ENCODE measurements at places on chromosomes 5 and 9.
A peak's percentile ranks its signal among the peaks of the same experiment; 100 is the strongest.

GRCh38 chr5:150349681-150350275 is 7.7 kb upstream of the TCOF1 start:
- DNase-seq: no peak

DNA sequence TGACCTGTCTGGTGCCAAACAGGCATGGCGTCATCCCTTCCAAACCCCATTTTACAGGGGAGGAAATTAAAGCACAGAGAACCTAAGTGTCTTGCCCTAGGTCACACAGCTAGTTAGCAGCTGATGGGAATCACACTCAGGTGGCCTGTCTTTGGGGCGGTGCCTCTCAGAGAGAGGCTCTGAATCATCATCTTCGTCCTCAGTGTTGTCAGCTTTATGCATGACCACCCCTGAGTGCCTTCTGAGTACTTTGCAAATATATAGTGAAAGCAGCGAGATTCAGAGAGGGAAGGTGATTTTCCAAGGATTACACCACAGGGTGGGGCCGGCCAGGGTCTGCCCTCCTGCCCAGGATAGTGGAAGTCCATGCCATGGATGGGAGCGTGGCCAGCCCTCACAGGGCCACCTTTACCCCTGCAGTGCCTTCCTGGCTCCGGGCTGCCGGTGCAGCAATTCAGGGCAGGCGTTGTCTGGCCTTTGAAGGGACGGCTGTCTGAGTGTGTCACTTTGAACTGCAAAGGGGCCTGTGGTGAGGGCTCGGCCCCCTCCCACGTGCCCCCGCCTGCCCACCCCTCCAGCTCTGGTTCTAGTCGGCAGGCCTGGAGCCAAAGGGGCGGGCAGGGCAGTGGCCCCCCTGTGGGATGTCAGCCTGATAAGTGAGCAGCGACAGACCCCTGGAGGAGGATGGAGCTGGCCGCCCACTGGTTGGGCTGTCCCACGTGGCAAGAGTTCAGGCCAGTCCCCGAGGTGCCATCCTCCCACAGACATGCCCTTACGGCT is 16.9 kb downstream of the LMX1B start:
- no peak for DNase-seq

GRCh38 chr9:104882086-104882485 is 45.9 kb downstream of the ABCA1 start:
- peak; percentile 14 for DNase-seq

GRCh38 chr5:76040806-76041205 is 42.4 kb upstream of the SV2C start:
- DNase-seq: no peak

DNA sequence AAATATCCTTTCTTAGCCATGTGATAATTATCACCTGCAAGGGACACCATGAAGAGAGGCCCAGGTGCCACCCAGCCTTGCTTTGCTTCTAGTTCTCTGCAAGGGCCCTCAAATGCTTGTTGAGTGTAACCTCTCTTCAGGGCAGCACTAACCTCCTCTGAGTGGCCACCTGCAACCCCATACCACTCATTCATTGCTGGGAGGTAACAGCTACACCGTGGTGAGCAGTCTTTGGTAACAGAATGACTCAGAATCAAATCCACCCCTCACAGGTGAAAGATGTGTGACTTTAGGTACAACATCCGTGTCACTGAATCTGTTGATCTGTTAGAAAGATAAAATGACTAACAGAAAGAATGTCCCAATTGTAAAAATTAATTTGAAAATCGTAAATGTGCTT is 365.1 kb upstream of the TRPC7 start:
- DNase-seq: no peak

DNA sequence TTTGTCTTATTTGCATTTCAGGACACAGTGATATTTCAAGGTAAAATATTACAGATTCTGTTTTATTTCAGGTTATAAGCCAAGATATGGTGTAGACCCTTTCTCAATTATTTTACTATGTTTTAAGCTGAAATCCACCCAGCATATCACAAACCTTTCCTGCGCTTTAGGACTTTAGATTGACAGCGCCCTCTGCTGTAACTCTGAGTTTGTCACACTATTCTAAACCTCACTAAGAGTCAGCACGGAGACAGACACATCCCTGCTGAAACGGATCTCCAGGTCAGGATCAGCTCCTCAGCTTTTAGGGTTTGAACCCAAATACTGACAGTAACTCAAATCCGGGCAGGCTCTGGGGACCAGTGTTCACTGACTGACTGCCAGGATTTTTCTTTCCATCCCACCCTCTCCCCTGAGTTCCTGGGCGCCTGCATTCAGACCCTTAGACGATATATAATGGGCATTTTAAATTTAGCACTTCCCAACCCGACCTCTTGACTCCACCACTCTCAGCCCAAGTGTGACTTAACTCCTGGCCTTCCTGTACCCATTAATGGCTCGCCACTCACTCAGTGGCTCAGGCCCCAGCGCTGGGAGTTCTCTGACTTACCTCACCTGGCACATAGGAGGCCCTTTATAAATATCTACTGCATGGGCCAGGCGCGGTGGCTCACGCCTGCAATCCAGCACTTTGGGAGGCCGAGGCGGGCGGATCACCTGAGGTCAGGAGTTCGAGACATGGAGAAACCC is 33.5 kb downstream of the TLX3 start:
- DNase-seq: peak; percentile 4

DNA sequence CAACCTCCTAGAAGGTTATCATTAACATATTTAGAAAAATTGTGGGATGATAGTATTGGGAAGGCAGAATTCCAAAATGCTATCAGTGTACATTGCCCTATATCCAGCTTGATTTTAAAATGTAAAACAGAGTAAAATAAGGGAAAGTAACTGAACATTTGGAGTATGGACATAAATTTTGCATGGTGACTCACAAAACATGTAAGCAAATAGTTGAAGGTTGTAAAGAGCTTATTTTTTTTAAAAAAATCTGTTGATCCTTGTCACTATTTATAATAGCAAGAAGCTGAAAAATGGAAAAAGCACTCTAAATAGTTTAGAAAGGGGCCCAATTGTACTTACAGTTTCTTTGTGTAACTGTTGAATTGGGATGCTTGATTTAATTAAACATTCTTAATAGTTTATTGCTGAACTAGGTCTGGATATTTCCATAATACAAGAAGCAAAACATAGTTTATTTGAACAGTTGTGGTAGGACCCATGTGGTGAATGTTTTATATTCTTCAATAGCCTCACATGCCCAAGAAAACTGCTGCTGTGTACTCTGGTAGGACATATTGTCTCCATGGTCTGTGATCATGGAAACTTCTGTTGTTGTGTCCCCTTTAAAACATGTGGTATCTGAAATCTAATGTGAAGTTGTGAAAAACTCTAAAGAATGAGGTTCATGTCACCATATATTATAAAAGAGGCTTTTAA is 82.4 kb downstream of the NNT start:
- DNase-seq: no peak

- no peak for DNase-seq
These were observed 154.2 kb downstream of the NDUFS4 start for GRCh38 chr5:53714667-53715010.

DNA sequence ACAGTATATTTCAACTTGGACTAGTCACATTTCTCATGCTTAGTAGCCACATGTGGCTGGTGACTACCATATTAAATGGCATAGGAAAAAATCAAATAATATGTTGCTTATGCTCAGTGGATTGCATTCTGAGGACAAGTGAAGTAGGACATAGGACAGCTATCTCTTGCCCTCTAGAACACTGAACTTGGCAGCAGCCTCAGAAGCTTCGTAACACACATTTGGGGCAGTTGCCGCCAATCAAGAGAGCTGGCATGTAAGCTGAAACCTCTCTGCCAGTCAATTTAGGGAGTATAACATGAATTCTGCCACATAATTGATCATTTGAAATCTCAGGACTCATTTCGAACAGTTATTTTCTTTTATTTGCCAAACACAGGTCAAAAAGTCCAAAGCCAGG is 505.5 kb downstream of the MAT2B start:
- no peak for DNase-seq

- no peak for DNase-seq
These were observed 73.3 kb downstream of the DPYSL3 start for GRCh38 chr5:147436596-147436995.

DNA sequence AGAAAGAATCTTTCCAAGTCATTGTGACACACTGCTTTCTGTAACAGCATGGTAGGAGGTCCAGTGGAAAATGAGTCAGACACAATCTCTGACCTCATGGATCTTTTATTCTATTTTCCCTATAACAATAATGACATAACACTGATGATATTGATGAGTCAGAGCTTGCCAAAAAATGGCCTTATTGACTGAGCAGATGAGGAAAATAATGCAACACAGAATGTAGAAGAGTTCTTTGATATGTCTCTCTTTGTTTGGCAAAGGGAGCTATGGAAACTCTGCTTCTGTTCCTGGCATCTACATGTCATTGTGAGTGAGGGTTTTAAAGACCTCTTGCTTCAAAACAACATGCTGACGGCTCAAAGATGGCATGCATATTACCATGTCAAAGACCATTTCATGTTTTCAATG is 443.1 kb upstream of the ZNF608 start:
- no peak for DNase-seq

DNA sequence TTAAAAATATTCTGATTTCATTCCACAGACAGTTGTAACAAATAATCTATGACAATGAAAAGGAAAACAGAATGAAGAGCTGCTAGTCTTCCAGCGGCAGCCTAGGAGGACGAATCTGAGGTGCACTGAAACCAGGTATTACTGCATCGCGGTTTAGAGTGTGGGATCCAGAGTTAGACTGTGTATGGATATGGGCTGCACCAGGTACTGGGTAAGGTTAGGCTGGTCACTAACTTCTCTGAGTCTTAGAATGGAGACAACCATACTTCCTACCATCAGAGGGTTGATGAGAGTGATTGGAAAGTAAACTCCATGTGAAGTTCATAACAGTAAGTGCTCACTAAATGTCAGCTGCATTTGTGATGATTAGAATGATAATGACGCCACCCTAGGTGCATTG is 158.7 kb downstream of the MYO10 start:
- no peak for DNase-seq

DNA sequence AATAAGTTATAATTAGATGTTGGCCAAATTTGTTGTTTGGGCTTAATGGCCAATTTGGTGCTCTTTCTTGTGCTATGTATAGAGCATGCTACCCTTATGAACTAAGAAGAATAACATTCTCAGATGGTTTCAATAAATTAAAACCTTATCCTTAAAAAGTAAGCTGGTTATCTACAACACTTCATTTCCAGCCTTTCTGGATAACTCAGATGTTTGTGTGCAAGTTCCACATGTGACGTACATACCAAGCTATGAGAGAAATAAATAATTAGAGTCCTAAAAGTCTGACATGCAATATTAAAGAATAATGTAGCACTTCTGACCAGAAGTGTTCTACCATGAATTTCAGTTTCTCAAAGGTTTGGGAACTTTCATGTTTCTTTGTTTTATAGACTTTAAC is 11.7 kb downstream of the MTREX start:
- DNase-seq: no peak

GRCh38 chr5:76376866-76377230 is 26.2 kb upstream of the IQGAP2 start:
- no peak for DNase-seq

- DNase-seq: no peak
These were observed 10.6 kb upstream of the CSNK1A1 start for GRCh38 chr5:149561848-149562247.

GRCh38 chr5:11252523-11252922 is 491.5 kb upstream of the DAP start:
- no peak for DNase-seq

DNA sequence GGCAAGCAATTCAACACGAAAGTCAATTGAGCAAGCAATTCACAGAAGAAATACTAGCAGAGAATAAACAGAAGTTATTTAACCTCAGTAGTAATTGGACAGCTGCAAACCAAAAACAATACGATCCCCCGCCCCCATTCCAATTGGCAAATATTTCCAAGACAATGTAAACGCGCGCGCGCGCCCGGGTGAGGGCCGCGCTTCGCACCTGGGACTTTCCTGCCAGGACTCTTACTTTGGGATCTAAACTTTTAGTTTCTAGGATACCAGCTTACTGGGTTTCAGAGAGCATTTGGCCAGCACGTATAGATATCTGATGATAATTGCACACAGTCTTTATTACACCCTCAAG is 8.6 kb downstream of the RUFY1 start:
- peak; percentile 2 for DNase-seq

DNA sequence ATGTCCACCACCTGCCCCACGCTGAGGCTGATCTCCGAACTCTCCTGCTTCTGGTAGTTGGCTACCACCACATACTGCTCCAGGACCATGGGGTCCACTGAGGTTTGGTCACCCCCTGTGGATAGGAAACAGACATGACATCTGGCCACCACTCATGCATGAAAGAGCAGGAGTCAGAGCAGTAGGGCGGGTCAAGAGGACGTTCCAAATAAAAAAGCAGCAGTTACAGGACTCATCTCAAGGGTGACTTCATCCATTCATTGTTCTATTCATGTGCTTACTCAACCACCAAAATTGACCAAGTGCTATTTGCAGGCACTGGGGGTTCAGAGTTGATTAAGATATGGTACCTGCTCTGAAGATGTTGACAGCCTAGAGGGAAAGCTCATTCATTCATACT is 79.2 kb upstream of the UBTD2 start:
- DNase-seq: no peak

DNA sequence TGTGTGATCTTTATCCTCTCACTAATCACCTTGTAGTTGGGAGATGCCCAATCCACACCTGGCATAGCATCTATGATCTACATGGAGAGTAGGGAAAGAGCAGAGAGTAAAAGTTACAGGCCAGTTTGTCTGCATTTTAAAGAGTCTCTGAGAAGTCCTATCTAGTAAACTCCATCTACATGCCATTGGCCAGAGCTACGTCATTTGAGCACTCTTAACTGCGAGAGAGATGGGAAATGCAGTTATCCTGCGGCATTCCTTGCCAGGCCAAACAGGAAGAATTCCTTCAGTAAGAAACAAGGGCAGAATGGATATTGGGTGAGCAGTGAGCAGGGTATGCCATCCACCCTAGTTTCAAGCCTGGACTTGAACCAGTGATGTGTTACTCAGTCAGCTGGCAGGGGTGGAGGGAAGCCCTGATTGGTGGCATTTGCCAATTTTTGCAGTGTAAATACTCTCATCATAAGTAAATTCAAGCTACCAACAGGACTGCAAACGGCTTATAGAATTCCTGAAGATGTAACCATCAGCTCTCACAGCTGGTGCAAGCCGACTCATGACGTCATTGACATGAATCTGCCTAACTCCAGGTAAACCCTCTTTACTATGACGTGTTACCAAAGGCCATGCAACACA is 156.8 kb upstream of the MSX2 start:
- no peak for DNase-seq

DNA sequence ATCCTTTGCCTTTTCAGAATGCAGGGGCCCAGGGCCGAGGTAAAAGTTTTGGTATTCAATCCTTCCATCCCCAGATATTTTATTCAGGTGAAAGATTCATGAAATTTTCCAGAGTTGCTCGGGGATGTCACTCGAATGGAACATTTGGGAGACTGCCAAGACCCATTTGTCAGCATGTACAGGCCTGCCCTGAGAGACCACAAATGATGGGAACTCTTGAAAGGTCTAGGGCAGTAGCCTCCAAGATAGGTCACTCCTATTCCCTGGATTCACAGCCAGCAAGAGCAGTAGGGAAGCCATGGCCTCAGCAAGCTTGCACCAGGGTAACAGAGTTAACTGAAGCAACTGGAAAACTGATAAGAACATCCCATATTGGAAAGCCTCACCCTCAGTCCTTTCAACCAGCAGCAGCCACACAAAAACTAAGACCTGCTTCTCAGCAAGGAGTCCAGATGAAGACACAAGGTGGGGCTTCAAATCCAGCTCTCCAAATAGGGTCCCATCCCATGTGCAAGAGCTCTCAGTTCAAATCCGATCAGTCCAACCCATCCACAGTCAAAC is 12.5 kb downstream of the CARD6 start:
- DNase-seq: no peak
